ENCODE measurements at places on chromosomes 1 and 21.

DNA sequence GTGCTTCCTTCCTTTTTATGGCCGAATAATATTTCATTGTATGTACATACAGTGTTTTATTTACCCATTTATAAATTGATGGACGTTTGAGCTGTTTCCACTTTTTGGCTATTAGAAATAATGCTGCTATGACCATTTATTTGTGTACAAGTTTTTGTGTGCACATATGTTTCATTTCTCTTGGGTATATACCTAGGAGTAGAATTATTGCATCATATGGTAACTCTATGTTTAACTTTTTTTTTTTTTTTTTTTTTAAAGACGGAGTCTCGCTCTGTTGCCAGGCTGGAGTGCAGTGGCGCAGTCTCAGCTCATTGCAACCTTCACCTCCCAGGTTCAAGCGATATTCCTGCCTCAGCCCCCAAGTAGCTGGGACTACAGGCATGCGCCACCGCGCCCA is 19.0 kb downstream of the SDHC start:
- no peak for DNase-seq

GRCh38 chr21:28938726-28939125 is 54.0 kb downstream of the LTN1 start:
- no peak for DNase-seq

DNA sequence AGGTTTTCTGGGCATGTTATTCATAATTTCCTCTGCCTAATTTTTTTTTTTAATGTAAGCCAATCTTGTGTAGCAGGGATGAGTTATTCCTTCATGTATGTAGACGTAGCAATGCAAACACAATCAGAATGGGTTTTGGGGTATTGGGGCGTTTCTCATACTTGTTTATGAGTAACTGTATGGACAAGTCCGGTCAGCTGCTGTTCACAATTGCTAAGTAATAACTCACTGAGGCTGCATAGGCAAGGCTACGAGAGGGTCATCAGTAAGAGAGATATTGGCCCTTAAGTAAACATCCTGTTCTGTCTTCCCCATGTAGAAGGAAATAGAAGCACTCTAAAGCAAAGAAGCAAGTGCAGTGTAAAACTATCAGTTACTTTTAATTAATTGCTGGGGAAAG is 9.5 kb upstream of the TARS2 start:
- no peak for DNase-seq

DNA sequence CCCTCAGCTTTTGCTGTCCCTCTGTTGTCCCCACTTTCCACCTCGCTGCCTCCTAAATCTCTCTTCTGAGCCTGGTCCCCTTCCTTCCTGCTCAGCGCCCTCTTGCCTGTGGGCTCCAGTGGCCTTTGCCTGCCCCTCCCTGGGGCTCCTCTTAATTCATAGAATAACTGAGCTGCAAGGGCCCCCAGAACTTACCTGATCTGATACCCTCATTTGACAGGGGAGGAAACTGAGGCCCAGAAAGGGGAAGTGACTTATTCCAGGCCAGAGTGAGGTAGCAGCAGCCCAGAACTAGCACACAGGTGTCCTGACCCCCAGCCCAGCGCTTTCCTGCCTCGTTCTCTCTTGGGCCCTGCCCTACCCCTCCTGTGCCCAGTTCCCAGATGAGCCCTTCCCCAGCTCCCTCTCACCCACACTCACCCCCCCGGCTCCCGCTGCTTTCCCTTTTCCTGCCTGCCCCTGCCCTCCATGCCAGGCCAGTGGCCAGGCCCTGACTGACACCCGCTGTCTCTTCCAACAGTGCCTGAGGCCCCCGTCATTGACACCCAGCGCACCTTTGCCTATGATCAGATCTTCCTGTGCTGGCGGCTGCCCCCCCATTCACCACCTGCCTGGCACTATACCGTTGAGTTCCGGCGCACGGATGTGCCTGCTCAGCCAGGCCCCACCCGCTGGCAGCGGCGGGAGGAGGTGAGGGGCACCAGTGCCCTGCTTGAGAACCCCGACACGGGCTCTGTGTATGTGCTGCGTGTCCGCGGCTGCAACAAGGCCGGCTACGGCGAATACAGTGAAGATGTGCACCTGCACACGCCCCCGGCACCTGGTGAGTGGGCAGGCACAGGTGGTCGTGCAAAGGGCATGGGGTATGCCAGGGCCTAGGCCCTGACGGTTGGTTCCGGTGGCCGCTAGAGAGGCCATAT is 5.7 kb downstream of the TRIM46 start:
- no peak for DNase-seq

DNA sequence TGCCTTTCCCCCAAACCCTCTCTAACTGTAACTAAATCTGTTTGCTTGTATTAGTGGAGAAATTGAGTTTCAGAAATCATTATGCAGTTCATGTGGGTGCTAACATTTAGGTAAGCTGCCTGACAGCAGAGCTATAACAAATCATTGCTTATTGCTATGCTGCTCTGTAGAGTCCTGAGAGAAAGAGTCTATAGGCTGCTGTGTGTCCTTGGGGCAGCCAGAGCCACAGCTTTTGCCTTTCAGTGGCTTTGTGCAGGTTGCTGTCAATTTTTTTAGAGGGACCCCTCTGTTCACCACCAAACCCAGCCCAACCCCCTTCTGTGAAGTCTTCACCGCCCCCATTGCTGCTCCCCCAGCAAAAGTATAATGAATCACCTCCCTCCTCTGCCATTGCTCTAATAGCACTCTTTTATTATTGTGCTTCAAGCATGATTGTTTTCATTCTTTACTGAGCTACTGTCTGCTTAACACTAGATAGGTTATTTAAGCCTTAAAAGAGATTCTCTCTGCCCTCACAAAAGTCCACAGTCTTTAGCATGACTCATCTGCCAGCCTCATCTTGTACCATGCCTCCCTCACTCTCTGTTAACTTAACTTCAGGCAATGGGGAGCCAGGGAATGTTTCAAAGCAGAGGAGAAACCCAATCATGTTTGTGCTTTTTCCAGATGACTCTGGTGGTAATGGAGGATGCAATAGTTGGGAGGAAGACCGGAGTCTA is 38.6 kb downstream of the DIRAS3 start:
- no peak for DNase-seq

DNA sequence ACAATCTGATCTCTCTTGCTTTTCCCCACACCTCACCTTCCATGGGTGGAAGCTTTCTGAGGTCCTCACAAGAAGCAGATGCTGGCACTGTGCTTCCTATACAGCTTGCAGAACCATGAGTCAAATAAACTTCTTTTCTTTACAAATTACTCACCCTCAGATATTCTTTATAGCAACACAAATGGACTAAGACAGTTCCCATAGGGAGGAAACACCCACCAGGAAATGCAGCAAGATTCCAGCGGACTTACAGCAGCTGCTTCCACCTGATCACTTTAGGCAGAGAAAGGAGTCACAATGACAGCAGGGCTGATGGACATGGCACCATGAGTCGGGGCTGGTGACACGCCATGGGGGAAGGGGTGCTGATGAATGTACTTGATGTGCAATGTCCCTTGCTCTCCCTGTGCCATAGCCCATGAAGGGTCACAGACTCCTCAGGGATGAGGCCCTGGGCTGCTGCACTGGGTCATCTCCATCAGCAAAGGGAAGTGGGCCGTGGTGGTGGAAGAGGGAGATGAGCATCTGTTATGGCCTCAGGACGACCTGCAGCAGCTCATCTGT is 53.9 kb downstream of the PRSS38 start:
- no peak for DNase-seq

DNA sequence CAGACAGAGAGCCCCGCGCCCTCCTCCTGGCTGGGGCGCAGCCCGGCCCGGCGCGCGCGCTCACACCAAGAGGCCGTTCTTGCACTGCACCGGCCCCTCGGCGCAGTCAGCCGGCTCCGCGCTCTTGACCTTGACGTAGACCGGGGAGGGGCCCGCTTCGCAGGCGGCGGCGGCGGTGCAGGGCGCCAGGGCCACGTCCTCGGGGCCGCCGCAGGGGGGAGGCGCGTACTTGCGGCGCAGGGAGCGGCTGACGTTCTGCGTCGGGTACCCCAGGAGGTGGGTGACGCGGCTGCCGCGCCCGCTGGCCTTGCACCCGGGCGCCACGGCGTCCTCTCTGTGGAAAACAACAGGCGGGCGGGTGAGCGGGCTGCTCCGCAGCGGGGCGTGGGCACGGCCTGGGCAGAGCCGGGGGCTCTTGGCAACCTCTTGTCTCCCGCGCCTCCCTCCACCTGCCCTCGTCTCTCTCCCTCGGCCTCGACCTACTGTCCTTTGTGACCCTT is 7.7 kb downstream of the VSIG8 start:
- DNase-seq: peak; percentile 82

- no peak for DNase-seq
These were observed 32.2 kb downstream of the KLHDC7A start for GRCh38 chr1:18512883-18513282.

DNA sequence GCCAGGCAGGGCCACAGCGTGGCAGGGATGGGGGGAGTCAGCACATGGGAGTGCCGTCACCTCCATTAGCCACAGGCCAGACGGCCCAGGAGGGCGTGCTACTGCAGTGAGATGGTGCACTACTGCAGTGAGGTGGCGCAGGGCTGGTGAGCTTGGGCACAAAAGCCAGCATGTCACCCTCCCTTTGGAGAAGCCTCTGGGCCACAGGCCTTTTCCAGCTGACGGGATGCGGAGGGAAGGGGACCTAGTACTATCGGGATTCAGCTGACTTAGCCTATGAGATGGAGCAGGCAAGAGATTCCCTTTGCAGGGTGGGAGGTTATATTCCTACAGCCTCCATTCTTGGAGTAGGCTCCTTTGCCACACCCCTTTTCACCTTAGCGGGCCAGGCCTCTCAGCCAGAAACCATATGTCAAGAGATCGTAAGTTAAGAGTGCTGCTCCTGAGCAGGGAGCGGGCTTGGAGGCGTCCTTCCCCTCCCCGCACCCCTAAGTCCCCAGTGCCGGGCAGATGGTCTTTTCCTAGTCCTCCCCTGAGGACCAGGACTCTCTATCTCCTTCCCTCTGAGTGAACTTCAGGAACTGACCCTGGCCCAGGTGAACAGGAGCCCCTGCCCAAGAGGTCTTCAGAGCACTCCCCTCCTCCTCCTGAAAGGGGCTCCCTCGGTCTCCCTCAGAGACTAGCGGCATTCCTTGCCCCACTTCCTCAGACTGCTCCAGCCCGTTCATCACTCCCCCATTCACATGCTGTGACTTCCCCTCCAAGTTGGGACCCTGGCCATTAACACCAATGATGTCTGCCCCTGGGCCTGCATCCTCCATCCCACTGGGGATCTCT is 8.2 kb downstream of the NES start:
- DNase-seq: no peak

DNA sequence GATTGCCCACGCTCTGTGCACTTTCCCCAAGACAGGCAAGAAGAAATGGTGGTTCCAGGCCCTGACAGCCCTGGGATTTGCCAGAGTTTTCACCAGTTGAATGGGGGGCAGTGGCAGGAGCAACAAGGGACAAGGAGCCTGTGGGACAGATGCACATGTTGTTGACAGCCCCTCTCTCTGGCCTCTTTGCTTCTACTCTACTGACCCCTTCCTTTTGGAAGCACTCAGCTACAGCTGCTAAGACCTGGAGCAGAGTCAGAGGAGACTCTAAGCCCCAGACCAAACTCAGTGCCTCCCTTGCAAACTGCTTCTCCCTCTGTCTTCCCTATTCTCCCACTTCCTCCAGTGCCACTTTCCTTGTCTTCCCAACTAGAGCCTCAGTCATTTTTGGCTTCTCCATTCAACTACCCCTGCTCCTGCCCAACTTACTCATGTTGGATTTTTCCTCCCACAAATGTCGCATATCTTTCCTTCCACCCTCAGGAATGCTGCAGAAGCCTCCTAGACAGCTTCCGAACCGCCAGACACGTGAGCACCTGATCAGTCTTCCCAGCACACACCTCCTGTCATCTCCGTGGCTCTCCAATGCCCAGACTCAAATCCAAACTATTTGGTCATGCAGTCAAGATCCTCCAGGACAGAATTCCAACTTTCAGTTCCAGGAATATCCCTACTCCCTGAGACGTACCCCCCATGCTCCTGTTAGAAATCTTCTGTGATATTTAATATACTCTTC is 9.1 kb downstream of the INKA2 start:
- DNase-seq: no peak

DNA sequence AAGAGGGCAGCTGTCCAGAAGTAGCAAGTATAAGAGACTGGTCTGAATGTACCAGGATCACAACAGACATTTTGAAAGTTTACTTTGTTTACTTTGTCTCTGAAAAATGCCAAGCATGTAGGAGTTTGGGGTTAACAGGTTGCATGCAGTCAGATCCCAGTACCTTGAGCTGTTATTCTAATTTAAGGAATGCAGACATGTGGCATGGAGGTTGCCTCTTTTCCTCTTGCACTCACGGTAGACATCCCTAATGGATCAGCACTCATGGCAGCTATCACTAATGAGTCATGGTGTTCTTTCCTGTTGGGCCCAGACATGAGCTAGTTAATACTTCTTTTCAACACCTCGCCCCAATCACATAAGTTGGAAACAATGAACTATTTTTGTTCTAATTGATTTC is 67.3 kb downstream of the GADD45A start:
- no peak for DNase-seq

- DNase-seq: no peak
These were observed 69.5 kb upstream of the HSD17B7 start for GRCh38 chr1:162720996-162721395.

DNA sequence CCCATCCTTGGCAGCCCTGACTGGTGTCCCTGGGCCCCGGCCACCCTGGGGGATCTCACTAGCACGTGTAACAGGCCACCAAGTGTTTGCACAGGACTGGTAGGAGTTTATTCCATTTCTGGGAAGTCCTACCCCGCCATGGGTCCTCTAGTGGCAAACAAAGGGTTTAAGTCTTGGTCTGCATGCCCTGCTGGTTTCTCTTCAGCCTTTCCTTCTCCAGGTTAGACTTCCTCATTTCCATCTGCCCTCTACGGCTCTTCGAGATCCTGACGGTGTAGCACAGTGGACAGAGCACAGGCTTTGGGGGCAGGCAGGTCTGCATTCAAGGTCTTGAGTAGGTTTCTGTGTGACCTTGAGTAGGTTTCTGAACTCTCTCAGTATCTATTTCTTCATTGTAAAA is 2.8 kb downstream of the AGTRAP start:
- no peak for DNase-seq

DNA sequence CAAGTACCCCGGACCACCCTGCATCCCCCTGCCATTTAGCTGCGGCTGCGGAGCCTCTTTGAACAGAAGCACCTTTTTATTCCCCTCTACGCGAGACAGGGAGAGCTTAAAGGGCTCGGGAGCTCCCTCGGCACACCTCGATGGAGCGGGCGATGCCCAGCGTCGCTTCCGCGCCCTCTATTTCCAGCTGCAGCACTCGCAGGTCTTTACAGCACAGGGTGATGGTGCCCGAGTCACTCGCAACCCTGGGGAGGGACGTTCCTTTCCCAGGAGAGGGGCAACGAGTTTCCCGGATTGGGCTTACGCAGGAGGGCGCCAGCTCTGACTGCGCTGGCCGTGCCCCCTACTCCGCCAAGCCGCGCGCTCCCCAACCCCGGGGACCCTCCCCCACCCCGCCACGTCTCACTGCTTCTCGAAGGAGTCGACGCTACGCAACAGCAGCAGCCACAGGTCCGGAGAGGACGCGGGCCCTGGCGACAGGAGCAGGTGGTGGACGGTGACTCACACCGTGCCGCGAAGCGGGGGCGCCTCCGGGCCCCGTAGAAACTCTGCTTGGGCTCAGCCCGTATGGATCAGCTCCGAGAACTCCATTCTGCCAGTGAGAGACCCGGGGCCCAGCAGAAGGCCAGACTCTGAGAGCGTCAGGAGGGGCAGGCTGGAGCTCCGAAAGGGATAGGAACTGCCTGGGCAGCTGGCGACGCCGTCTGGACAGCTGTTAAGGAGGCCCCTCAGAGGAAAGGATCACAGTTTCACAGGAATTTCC is 5.8 kb upstream of the FAM167B start:
- no peak for DNase-seq

- peak; percentile 72 for DNase-seq
These were observed 990 bp upstream of the MRPS6 start for GRCh38 chr21:34072145-34073031.

GRCh38 chr21:44881198-44881872 is 7.8 kb upstream of the PTTG1IP start:
- no peak for DNase-seq

GRCh38 chr1:44636688-44637598 is 37.3 kb downstream of the TMEM53 start:
- no peak for DNase-seq

Data from type B pancreatic cell (in vitro differentiated cells).